ENCODE measurements at places on chromosomes 6 and 20. TPM values are rescaled to one million over a fixed set of nuclear protein-coding genes. Genes with fewer than 3 reads are reported as not detected.

PDE7B gene
- total RNA-seq: 11.1 TPM

TMC2 gene
- total RNA-seq: 1.5 TPM

COX4I2 gene
- 5.5 TPM for total RNA-seq

KHDC1 gene
- 0.34 TPM for total RNA-seq

TMEM217 gene
- not detected for total RNA-seq

RTN4IP1 gene
- total RNA-seq: 4.0 TPM

VSX1 gene
- not detected for total RNA-seq

AGER gene
- 5.5 TPM for total RNA-seq

MYT1 gene
- not detected for total RNA-seq

SLC25A27 gene
- 20.7 TPM for total RNA-seq

SAMD3 gene
- 1.1 TPM for total RNA-seq

Measured in subcutaneous adipose tissue (tissue), 4 donors.